Right atrium auricular region (tissue), 2 donors: ENCODE measurements at places on chromosomes 2 and 18. TPM values are rescaled to one million over a fixed set of nuclear protein-coding genes. Genes with fewer than 3 reads are reported as not detected.

DNA sequence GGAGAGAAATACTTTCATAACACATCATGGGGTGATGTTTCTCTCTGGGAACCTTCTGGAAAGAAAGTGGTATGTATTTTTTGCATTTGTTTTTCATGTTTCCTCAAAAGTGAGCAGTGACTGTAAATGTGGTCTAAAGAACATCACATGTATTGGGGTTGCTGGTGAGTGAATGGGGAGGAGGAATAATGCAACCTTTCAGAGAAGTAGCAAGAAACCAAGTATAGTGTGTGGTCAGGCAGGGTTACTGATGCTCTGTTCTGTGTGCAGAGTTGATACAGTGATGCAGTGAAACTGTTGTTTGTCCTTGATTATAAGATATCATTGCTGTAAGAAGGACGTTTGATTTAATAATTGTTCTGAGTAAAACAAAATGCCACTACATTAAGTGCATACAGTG is 24.1 kb downstream of the ADNP2 start:
- DNase-seq, result no peak

- no peak for DNase-seq
Observed at GRCh38 chr2:233853883-233854240, 473 bp downstream of the HJURP start.

FOXD4L1 gene
- not detected for total RNA-seq

GDF7 gene
- total RNA-seq, result 1.1 TPM

- DNase-seq, result no peak
Observed at GRCh38 chr2:168090366-168091135, 156.8 kb downstream of the STK39 start.

IL36B gene
- total RNA-seq, result not detected

GRCh38 chr2:106975641-106976040 is 89.7 kb upstream of the ST6GAL2 start:
- no peak for DNase-seq

DNA sequence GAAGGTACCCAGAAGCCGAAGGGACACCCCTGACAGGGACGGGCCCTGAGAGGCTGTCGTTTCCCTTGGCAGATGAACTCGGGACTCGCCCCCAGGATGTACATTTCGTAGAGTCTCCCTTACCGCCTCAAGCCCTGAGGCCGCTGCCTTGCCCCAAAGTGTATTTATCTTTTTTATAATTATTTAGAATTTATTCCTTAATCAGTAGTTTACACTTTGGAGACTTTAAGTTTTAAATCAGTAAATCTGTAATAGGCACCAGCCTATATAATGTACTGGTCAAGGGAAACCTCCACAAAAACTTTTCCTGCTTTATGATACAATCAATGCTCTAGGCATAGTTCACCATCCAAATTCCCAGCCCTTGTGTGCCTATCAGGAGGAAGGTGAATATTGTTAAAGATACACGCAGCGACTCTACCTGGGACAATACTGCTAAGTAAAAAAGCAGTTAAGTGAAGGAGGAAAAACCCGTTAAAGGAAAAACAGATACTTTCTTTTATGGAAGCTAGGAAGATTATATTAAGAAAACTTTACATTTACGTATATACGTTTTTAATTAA is 848 bp downstream of the VRK2 start:
- no peak for DNase-seq

MTHFD2 gene
- 12.9 TPM for total RNA-seq

DNA sequence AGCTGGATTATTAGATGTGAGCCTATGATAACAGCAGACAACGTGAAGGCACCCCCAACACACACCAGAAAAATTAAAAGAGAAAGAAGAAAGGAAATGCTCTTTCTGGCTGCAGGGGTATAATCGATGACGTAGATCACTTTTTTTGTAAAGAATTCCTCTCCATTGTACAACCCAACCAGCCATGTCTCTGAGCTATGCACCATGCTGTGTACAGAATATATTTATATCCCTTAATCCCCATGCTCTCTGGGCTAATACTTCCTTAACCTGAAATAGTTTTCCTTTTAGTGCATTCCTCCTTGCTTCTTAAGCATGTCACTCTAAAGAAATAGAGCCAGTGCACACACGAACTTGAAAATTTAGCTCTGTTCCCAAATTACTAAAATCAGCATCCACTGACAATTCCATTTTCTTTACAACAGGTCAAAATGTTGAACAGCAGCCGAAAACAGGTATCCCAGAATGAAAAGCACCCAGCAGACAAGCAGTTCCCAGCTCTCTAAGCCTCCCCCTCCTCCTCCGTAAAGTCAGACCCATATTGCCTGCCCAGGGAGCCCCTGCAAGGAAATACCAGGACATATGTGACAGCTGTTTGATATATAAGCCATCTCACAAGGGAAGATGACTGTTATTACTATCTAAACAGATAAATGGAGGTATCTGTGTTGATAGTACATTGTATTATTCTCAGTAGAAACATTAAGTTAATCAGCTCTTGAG is 247.4 kb upstream of the RAB6C start:
- DNase-seq, result no peak

RAMP1 gene
- total RNA-seq, result 275 TPM

- no peak for DNase-seq
Observed at GRCh38 chr2:9002313-9002636, 1.2 kb downstream of the MBOAT2 start.

DNA sequence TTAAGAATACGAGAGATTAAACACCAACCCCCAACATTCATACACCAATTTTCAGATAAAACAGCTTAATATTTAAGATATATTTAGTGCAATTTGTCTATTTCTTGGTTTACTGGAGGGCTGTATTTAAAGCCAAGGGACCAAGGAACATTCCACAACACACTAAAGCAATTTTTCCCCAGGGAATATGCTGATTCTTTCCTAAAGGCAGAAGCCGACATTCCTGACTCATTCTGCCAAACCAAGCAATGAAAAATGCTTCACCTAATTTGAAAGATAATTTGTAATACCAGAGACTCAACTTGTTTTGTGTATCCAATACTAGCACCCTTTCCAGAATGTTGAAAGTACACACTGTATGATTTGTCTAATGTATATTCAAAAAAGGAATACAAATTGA is 1267.6 kb upstream of the PIK3C3 start:
- DNase-seq, result no peak

DNA sequence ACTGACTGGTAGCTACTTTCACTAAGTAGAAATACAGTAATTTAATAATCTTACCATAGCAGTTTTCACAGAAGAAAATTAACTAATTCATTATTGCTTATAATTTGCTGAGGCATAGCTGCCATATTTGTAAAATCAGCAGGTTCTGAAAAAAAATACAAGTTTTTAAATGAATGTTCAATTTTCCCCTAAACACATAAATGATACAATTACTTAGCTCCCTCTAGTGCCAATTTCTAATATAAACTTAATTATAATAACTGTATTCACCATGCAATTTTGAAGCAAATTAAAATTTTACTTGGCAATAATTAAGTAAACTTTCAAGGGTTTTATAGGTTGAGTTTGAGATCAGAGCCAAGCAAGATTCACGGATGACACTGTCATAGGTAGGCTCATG is 1321.6 kb upstream of the ACVR2A start:
- no peak for DNase-seq

DNA sequence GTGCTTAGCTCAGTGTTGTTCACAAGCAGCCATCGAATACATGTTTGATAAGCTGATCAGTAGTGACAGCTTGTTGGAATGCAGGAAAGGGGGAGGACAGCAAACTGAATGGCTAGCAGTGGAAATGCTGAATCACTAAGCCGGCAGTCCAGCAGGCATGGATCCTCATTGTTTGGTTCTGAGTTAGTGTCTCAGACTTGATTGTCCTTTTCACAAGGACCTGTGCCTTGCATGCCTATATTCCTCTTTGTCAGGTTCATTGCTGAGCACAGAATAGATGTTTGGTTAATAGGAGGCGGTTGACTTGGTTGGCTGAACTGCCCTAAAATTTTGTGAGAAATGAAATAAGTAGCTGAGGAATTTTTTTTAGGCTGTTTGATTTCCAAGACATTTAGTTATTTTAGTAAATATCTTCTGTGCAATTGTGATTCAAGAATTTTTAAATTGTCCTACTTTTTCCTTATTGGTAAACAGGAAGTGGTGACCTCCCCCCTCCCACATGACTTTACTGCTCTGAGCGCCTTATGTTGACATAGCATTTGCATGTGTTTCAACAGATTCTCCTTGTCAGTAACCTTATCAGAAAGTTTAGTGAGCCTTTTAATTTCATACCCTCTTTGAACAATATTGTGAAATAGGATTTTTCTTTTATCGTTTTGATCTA is 21.4 kb upstream of the STON1 start:
- no peak for DNase-seq

DNA sequence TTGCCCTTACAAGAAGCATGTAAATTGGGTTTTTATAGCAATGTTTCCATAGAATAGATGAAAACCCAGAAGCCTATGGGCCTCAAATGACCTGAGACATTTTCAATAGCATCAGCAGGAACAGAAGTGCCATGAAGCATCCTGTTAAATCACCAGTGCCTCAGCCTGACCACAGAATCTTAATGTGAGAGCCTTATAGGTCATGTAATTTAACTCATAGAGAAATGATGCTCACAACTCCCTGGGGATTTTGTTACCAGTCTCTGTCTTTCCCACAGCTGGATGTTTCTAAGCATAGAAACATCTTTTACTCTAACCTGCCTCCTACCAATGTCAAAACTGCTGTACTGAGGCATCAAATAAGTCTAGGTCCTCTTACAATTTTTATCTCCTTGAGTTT is 295.8 kb upstream of the ACVR2A start:
- DNase-seq, result no peak

GRCh38 chr18:8701546-8702118 is 3.7 kb upstream of the MTCL1 start:
- no peak for DNase-seq

VAMP8 gene
- total RNA-seq, result 26.1 TPM

GRCh38 chr2:10647886-10648605 is 41.7 kb downstream of the NOL10 start:
- no peak for DNase-seq

- DNase-seq, result no peak
Observed at GRCh38 chr18:75249672-75250470, 39.3 kb downstream of the TSHZ1 start.

- DNase-seq, result no peak
Observed at GRCh38 chr2:101219246-101219645, 33.4 kb upstream of the CNOT11 start.

DNA sequence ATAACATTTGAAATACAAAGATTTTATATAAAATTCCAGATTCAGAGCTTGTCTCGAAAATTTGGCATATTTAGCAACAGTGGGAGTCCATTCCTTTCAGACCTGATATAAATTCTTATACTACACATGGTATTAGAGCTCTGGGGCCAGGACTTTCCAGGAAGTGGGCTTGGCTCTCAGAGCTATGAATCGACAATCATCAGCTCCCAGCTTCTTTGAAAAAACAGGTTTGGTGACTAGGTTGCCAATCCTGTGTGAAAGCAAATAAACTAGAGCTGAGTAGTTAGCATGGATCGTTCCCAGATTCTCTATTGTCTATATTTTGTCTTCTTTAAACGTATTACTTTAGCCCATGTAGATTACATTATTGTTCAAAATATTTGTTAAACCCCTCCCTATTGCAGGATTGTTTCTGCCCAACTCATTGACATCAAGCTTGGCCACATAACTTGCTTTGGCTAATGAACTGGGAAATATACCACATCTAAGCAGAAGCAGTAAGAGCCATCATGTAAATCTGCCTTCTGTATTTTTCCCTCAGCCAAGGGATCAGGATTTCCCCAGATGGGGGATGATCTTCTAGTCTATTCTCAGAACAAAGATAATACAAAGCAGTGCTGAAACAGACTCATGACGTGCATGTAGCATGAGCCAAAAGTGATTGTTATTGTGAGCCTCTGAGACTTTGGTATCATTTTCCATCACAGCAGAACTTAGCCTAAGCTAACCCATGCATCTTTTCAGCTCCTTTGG is 105.4 kb downstream of the KCNH7 start:
- DNase-seq, result no peak

STAM2 gene
- total RNA-seq, result 27.3 TPM

NT5C1B gene
- total RNA-seq, result not detected

DNA sequence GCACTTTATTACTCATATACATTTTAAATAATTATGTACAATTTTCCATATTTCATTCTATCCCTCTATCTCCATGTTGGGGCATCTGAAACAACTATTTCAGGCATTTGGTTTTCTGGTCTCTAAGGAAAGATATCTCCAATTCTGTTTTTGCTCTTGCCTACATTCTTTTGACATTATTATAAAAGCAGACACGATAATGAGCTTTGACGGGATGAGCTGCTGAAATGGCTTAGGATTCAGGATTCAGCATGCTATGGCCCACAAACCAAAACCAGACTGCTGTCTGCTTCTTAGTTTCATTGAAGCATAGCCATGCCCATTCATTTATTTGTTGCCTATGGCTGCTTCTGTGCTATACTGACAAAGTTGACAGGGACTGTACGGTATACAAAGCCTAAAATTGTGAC is 42.7 kb upstream of the GLS start:
- DNase-seq, result no peak

RAB1A gene
- 73.8 TPM for total RNA-seq

DNA sequence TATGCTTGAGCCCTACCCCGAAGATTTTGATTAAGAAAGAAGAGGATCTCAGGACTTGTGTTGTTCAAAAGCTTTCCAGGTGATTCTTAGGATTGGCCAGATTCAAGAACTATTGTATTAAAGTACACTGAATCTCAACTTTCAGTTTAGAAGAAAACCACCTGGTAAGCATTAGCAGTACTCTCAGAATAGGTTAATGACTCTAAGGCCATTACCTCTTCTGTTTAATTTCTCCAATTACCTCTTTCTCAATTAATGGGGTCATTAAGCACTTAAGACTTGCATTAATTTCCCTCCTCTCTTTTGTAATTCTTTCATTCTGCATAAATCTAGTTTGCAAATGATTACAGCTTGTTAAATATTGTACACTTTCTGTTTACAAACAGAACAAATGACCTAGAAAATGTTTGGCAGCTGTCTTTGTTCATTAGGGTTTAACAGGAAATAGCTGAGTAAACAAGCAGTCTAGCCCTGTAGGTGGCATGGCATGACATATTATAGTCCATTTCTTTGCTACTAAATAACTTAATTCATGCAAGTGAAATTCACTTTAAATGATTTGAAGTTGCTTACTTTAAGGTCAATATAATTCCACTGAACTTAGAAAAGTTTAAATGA is 20.4 kb upstream of the TDRD15 start:
- DNase-seq, result no peak

DNA sequence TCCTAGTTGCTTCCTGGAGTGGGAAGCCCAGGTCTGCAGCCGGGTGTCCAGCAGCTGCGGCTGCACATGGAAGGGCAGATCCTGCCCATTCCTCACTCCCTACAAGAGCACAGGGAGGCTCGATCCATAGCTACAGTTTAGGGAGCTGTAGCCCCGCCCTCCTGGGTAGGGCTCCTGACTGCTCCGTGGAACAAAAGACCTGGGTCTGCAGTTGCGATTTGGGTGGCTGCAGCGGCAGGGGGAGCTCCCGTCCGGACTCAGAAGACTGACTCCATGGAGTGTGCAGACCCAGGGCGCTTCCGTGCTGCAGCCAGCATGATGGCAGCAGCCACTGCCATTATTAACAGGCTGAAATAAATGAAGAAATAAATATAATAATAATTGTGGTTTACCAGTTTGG is 157.3 kb downstream of the CTNNA2 start:
- no peak for DNase-seq
